ENCODE measurements at places on chromosomes 1 and 21. TPM values are rescaled to one million over a fixed set of nuclear protein-coding genes. Genes with fewer than 3 reads are reported as not detected.

DNA sequence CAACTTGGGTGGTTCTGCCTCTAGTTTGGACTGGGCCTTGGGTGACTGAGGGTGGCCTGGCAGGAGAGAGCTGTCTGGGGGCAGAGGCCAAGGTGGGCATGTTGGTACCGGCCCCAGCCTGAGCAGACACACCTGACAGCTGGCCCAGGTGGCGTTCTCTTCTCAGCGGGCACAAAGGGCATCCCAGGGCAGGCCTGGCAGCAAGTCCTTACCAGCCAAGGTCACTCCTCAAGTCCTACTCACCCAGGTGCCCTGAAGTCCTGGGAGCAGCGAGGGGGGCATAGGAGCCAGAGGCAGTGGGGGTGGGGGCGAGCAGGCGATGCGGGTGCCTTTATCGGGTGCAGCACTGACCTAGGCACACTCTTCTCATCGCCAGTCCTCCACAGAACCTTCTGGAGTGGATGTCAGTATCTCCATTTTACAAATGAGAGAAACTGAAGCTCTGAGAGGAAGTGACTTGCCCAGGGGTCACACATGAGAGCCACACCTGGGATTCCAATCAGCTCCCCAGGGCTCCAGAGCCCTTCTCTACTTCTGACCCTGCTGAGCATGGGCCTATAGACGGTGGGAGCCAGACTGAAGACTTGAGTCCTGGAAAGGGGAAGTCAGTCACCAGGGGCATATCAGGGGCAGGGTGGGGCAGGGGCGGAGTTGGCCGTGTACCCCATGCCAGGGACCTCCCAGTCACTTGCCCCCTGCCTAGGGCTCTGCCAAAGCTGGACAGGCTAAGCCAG, 587 bp upstream of the SLC25A34 start:
- DNase-seq, result peak; percentile 42

DNA sequence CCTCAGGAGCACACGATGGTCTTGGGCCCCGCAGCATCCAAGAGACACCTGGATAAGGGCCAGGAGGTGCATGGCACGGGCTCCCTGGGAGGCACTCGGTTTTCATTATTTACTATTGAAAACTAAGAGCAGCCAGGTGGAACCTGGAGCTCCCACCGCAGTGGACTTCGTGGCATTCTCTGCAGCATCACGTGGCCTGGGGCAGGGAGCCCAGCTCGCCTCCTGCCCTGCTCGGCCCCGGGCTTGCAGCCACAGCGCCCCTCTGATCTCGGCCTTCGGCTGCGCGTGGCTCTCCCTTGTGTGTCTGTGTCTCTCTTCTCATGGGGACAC, 121.6 kb downstream of the SIK1 start:
- DNase-seq, result no peak

GRCh38 chr1:172398970-172399755, 21.3 kb upstream of the C1orf105 start:
- DNase-seq, result peak; percentile 64

GRCh38 chr1:117967477-117967876, 37.9 kb downstream of the WDR3 start:
- no peak for DNase-seq

DNA sequence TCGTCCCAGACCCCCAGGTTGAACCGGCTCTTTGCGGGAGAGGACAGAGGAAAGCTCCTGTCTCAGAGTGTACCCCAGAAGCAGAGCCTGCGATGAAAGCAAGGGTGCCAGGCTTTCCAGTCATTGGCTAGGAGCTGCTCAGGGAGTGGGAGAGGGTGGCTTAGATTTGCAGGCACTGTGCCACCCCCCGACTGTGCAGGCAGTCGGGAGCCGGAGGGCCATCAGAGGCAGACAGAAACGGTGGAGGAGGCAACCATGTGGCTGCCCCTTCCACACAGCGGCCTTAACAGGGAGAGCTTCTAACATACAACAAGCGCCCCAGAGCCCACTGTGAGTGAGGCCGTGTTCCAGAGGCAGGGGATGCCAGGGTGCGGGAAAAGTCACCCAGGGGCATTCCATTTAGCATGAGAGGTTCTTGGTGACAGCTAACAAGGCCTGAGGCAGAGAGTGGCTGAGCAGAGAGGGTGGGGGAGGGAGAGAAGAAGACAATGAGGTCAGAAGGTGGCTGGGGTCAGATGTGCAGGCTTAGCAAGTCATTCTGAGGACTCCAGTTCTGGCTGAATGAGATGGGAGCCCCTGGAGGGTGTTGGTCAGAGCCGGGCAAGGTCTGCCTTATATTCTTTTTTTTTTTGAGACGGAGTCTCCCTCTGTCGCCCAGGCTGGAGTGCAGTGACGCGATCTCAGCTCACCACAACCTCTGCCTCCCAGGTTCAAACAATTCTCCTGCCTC, 9.5 kb upstream of the C1orf167 start:
- no peak for DNase-seq

GRCh38 chr1:10724948-10725847, 71.2 kb downstream of the CASZ1 start:
- no peak for DNase-seq

- DNase-seq, result no peak
Measured at GRCh38 chr1:6350416-6351088, 43.0 kb downstream of the ACOT7 start.

GRCh38 chr1:53599481-53599880, 139.5 kb downstream of the GLIS1 start:
- DNase-seq, result no peak

The C8A gene
- not detected for total RNA-seq

DNA sequence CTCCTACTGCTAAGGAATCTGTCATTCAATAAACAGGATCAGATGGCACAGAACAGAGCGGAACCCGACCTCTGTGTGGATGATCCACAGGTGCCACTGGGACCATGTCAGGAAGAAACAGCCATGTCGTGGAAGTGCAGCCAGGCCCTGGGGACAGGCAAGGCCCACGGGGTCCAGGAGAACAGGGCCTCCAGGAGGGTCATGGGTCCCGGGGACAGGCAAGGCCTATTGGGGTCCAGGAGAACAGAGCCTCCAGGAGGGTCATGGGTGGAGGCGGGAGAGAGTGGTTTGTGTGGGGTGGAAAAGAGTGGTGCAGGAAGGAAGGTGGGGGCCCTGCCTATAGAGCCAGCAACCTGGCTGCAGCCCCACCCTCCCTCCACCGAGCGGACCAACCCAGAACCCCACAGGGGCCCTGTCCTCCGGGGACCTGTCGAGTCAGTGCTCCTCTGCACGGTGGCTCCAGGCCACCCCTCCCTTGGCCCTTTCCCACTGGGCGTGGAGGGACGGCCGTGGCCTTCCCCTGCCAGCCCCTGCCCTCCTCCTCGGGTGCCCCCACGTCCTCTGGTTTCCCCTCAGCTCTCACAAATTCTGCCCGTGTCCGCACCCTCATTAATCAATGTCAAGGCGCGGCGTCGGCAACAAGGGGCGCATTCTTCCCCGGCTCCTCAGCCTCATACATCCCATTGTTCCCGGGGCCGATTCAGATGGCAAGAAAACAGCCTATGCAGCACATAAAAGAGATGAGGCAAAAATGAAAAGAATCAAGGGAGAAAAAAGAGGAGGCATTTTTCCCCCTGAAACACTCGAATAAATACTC, 146.4 kb downstream of the PRDM16 start:
- no peak for DNase-seq

- DNase-seq, result peak; percentile 57
Measured at GRCh38 chr21:38806153-38806941, 618 bp downstream of the ETS2 start.

GRCh38 chr1:229283183-229283611, 12.3 kb downstream of the RAB4A start:
- no peak for DNase-seq

The KMO gene
- total RNA-seq, result 0.81 TPM

The SPRR2G gene
- total RNA-seq, result not detected

- DNase-seq, result no peak
Measured at GRCh38 chr1:53562291-53562980, 103.2 kb downstream of the DMRTB1 start.

DNA sequence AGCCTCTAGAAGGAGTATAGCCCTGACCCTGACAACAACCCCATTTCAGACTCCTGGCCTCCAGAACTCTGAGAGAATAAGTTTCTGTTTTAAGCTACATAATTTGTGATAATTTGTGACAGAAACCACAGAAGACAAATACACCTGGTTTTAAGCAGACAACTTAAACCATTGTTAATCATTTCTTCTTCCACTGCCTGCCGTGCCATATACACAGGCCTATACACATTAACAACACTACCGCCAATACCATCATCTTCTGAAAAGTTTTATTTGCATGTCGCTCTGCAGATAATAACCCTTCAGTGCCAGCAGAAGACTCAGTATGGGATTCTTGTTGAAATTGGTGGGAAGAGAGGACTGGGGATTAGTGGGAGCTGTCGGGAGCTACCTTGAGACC, 39.9 kb upstream of the KRTAP19-8 start:
- DNase-seq, result no peak

GRCh38 chr21:38989379-38989744, 183.6 kb downstream of the ETS2 start:
- no peak for DNase-seq

The SAMD13 gene
- total RNA-seq, result 5.7 TPM

DNA sequence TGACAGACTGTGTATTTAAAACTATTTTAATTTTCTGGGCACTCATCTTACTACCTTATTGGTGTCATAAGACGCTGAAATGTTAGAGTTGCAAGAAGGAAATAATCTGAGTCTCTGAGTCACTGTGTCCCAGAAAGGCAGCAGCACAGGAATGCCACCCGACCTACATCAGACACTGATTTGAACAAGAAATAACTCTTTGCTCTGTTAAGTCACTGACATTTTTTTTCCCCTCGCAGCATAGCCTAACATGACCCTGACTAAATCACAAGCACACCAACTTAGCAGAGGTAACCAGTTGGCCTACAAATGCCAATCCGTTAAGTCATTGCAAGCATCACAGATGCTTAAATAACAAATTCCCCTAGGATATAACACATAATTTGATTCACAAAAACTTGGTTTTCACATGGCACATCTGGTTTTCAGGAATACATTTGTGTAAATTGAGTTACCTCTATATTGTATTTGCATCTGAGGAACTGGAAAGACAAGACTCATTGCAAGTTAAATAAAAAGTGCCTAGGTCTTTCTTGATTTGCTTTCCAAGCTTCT, 349.1 kb downstream of the SEC16B start:
- DNase-seq, result no peak

DNA sequence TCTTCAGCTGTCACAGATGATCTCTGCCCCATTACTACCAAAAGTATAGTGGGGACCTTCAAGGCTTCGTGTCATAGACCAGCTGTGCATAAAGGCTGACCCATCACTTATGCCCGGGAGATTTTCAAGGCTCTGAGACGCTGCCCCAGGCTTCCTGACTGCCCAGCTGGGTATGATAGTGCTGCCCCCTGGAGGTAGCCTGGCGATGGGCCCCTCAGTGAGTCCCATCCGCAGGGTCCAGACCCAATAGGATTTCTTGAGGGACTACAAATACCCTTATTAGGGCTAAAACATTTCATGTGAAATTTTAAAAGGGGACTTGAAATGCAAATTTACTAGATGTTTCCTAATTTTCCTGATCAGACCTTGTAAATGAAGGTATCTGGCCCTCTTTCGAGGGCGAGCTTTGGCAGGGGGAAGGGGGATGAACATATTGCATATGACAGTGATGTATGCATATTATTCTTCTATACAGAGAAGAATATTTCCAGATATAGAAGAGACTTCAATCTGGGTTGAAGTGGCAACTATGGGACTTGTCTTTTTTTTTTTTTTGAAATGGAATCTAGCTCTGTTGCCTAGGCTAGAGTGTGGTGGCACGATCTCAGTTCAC, 11.7 kb upstream of the FCMR start:
- peak; percentile 58 for DNase-seq

DNA sequence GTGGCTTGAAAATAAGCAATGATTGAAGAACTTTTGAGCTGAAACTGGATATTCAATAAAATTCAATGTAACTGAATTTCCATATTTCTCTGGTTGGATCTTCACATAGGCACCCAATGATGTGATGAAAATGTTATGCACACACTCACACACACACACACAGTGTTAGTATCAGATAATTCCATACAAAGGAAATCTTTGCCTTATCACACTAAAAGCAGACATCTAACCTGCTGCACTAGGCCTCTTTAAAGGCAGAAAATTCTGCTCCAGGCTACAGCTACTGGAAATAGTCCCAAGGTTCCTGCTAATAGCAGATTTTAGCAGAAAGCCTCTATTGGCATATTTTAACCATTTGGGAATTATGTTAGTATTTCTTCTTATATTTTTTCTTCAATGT, 309.6 kb downstream of the COL11A1 start:
- DNase-seq, result no peak

The SPRR1A gene
- total RNA-seq, result not detected

GRCh38 chr1:46396441-46397398, 2.6 kb downstream of the FAAH start:
- DNase-seq, result no peak

DNA sequence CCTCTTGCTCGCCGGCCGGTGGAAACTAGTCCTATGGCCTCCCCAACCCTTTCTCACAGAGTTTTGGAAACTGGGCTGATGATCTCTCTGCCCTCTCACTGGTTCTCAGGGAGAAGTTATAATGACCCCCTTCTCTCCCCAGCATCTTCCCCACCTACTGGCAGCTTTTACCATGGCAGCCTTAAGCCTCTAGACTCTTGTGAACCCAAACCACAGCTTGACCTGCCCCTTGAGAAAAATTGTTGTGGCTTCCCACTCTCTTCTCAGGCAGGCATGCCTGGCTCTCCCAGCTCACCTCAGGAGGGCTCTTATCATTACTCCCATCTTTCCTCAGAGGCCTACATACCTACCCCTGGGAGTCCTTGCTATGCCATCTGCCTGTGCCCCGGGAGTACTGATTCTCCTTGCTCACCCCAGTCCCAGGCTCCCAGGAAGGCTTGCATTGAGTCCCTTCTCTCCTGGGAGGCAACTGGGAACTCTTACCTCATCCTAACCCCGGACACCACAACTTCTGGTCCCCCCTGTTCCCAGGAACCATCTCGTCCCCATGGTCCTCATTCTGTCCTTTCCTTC, 1.6 kb downstream of the NSUN4 start:
- peak; percentile 55 for DNase-seq

DNA sequence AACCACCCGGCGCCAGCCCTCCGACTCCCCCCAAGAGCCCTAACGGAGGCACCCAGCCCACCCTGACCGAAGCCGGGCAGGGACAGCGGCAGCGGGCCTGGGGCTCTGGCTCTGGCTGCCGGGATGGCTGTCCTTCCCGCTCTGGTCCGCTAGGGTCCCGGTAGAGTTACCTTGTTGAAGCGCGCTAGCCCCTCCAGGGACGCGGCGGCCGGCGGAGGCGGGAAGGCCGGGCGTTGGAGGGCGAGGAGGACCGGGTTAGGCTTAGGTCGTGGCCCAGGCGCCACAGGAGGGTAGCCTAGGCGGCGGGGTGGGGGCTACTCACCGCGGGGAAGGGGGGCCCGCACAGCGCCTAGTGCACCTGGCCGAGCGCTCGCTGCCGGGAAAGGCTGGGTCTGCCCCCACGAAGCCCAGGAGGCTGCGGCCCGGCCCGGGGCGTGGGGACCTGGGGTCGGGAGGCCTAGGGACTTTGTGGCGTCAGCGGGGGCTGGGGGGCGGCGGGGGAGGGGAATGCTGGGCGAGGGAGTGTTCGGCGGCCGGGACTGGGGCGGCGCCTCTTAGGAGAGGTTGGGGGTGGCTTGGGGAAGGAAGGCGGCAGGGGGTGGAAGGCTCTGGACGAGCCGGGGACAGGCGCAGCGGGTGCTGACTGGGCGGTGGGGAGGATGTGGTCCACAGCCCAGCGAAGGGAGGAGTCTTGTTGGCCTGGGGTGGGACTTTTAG, at the start of gene TRIM17:
Gene TRIM17 (minus strand): TSS at position 645 of the 717 bp plus-strand sequence. CDS start 1,789 bp downstream, outside the sequence.
- peak; percentile 36 for DNase-seq

The USP25 gene
- total RNA-seq, result 15.3 TPM
